ENCODE measurements at places on chromosomes 1 and 21.

DNA sequence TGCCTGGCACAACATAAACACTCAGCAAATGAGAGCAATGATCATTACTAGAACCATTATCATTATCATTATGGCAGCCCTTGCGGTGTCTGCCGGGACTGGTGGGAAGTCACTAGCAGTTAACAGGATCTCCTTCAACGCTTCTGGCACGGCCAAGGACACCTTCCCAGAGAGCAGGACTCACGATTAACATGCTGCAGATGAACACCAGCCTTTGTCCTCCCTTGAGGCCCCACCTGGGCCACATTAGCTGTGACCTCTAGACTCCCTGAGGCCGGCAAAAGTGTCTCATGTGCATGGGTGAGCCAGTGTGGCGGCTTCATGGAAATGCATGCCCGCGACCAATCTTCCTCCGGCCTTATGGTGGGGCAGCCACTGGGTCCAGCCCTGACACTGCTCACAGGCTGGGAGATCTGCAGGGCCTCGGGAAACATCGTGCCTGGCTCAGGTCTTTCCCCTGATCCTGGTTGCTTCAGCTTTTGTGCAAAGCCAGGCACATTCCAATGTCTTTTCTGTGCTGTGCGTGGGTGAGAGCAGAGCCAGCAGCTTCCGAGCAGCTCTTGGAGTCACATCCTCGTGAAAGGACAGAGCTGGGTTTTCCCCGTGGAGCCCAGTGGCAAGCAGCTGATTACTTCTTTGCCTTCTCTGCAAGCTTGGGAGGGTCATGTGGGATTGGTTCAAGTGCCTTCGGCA is 107.3 kb downstream of the HMGB4 start:
- DNase-seq: no peak

- no peak for DNase-seq
Observed at GRCh38 chr1:184622136-184622823, 132.4 kb downstream of the EDEM3 start.

DNA sequence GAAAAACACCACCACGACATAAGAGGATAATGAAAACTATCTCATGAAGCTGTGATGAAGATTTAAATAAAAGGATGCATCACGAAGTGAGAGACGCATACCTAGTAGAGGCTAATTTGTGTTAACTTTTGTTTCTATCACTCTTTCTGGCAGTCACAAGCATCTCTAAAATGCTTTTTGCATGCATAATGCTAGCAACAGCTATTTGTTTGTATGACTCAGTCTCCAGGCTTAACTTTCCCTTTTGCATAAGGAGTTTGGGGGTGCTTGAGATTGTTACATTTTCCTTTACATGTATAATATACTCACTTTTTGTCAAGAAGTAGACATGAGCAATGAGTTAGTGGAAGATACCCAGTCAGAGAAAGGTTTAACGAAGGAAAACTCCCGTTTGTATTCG is 385.4 kb downstream of the DISC1 start:
- DNase-seq: no peak

DNA sequence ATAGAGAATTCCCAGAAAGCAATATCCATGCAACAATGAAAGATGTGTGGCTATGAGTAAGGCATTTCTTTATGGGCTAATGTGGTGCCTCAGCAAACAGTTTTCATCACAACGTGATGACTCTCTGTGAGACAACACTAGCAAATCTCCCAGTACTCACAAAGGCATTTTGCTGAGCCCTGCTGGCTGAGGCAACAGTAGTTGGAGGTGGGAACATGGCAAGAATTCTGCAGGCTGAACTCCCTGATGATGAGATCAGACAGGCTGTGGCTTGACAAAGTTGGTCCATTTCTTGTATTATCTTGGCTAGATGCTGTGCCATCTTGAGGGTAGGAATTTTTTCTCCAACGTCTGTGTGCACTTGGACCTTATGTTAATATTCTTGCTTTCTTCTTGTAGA is 24.6 kb downstream of the PROX1 start:
- DNase-seq: no peak

GRCh38 chr1:88013485-88013884 is 670.6 kb upstream of the PKN2 start:
- DNase-seq: no peak

DNA sequence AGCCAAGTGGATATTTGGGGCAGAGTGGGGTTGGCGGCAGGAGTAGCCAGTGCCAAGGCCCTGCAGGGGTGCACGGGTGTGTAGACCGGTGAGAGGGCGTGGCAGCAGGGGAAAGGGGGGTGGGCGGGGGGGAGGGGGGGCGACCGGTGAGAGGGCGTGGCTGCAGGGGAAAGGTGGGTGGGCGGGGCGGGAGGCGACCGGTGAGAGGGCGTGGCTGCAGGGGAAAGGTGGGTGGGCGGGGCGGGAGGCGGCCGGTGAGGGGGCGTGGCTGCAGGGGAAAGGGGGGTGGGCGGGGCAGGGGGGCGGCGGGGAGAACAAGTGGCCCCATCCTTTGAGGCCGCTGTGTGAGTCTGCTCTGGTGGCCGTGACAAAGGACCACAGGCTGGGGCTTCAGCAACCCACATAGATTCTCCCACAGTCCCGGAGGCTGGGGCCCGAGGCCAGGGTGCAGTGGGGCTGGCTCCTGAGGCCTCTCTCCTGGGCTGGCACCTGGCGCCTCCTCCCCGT is 25.8 kb downstream of the RRP1 start:
- no peak for DNase-seq

GRCh38 chr1:205319081-205320018 is 2.2 kb downstream of the NUAK2 start:
- DNase-seq: no peak

DNA sequence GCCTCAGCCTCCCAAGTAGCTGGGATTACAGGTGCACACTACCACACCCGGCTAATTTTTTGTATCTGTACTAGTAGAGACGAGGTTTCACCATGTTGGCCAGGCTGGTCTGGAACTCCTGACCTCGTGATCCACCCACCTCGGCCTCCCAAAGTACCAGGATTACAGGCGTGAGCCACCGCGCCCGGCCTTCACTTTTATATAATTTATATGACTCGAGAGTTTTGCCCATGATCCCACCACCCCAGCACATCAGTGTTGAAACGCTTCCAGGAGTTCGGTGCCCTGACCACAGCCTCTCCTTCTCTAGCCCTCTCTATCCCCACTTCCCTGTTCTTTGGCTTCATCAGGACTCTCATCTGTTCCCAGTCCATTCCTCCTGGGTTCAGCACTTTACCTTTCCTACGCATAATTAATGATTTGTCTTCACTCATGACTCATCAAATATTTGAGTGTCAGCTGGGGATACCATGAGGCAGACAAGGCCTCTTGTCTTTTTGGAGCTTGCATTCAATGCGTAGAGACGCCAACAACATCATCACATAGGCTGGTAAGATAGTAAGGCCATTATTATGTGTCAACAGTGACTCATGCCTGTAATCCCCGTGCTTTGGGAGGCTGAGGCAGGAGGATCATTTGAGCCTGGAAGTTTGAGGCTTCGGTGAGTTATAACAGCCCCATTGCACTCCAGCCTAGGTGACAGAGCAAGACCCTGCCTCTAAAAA is 1.4 kb downstream of the PMF1 start:
- no peak for DNase-seq
